Neural progenitor cell (in vitro differentiated cells): ENCODE measurements at places on chromosomes 7 and 10. TPM values are rescaled to one million over a fixed set of nuclear protein-coding genes. Genes with fewer than 3 reads are reported as not detected.

- no peak overlapping the region for H3K27ac ChIP-seq
- no peaks in the 10 kb centered on the region for H3K27me3 ChIP-seq
- H3K4me3 ChIP-seq, result no peak overlapping the region
- no peaks in the 10 kb centered on the region for H3K4me1 ChIP-seq
These were observed 269.6 kb upstream of the FZD1 start for GRCh38 chr7:90994601-90995000.

DNA sequence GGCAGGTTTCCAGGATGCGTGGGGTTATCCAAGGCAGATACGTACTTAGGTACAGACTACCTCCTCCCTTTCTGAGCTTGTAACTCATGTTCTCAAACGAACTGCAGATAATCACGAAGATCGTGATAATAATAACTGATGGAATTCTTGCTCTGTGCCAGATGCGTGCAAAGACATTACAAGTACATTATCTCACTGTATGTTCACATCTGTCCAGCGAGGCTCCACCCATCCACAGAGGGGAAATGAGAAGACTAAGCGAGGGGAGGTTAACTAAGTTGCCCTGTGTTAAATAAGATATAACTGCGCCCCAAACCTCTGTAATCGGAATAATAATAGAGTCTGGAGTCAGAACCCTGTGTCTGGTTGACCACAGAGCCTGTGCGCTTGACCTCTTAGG is 1.9 kb downstream of the GALNT17 start:
- peak overlapping the region; percentile 91 for H3K4me3 ChIP-seq
- no peaks in the 10 kb centered on the region for H3K36me3 ChIP-seq
- no peak overlapping the region for H3K27ac ChIP-seq
- peaks cover 31% of the 10 kb centered on the region for H3K27me3 ChIP-seq

- no peak overlapping the region for H3K27ac ChIP-seq
- H3K36me3 ChIP-seq, result no peaks in the 10 kb centered on the region
- no peaks in the 10 kb centered on the region for H3K27me3 ChIP-seq
- no peak for DNase-seq
These were observed 278.9 kb downstream of the GRID1 start for GRCh38 chr10:86087716-86088115.

- H3K27ac ChIP-seq, result no peak overlapping the region
- peak; percentile 29 for DNase-seq
- H3K27me3 ChIP-seq, result no peaks in the 10 kb centered on the region
- no peaks in the 10 kb centered on the region for H3K36me3 ChIP-seq
- no peaks in the 10 kb centered on the region for H3K4me1 ChIP-seq
- no peak overlapping the region for H3K4me3 ChIP-seq
These were observed 18.7 kb upstream of the ZNF488 start for GRCh38 chr10:47402641-47403301.

Gene IFIT3
- 0.06 TPM in 1 of 2 replicates, not detected in the other for total RNA-seq
